ENCODE measurements at places on chromosomes 16 and 17. TPM values are rescaled to one million over a fixed set of nuclear protein-coding genes. Genes with fewer than 3 reads are reported as not detected.

DNA sequence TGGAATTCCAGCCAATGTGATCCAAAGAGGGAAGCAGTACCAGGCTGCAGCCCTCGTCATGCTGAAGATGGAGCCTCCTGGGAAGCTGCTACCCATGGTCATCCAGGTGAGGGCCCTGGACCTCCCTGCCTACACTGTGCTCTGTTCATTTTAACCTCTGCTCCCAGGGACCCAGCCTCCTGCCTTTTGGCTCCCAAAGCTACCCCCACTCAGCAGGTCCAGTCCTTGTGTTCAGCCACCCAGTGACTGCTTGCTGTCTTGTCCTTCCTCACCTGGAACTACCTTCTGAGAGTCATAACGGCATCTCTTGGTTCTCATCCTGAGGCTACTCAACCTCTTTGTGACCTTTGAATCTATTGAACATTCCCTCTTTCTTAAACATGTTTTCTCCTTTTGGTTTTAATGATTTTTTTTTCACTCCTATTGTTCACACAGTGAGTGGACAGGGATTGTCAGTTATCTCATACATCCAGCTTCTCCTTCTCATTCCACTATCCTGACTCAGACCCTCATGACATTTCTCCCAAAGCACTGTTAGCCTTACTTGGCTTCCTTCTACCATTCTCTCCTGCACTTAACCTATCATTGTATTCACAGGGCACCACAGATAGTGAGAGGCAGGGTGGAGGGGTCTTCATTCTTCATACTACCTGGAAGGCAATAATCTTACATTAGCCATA is 53.3 kb downstream of the GOSR1 start:
- DNase-seq: no peak

The MYO15A gene
- 4.1 TPM for polyA plus RNA-seq

DNA sequence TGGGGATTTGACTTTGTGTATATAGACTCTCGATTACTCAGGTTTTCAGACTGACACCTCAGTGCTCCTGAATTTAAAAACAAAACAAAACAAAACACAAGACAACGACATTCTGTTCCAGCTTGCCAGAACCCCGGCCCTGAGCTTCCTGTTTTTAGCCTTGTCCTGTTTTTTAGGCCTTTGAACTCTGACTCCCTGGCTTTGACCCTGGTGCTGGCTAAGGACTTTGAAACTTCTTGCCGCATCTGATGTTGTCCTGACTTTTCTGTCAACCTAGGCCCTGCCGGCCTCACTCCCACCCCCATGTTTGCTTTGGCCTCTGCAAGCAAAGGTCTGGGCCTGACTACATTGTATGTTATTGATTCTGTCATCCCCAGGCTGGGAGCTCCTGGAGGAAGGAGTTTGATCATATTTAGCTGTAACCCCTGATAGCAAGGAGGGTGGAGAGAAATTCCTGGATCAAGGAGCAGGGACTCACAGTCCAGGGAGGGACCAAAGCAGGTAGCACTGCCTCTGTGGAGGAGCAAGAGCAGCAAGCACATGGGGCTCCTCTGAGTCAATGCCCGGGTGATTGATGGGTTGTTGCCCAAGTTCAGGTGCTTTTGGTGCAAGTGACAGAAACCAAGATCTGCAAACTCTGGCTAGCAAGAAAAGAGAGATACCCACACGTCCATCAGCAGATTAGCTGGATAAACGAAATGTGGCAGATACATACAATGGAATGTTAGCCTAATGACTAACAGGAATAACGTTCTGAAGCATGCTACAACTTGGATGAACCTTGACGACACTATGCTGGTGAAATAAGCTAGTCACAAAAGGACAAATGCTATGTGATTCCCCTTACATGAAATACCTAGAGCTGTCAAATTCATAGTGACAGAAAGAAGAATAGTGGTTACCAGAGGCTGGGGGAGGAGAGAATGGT is 7.7 kb downstream of the CCL16 start:
- DNase-seq: no peak

The AKAP10 gene
- polyA plus RNA-seq: 34.9 TPM

DNA sequence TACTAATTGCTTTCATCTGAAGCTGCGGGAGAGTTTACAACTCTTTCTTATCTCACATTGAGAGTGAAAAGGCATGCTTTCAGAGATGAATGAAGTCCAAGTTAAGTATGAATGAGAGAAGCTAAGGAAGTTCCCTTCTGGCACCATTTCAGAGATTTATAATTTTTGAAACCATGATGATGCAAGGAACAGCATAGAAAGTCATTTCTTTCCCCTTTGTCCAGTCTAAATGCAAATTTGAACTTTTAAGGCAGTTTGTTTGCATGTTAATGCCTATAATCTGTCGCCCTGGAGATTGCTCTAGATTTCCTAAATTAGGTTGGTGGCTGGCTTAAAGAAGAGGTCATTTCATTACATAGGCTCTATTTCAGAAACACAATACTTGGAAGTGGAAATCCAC is 594.8 kb upstream of the GOT2 start:
- no peak for DNase-seq

The EVPLL gene
- 0.97 TPM for polyA plus RNA-seq

DNA sequence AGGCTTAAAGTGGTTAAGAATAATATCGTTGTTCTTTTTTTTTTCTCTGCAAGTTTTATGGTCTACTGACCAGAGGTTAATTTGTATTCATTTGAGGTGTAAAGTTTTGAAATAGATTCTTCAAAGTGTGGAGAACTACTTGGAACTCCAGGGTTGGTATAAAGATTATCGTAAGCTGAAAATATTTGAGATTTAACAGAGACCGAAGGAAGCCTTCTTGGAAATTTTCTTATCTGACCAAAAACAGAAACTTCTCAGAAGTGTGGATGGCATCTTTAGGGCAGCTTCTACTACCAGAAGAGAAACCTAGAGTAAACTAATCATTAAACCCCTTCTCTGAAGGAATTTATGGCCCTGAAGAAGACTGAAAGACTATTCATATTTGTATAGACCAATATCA is 206.8 kb upstream of the MON1B start:
- no peak for DNase-seq

DNA sequence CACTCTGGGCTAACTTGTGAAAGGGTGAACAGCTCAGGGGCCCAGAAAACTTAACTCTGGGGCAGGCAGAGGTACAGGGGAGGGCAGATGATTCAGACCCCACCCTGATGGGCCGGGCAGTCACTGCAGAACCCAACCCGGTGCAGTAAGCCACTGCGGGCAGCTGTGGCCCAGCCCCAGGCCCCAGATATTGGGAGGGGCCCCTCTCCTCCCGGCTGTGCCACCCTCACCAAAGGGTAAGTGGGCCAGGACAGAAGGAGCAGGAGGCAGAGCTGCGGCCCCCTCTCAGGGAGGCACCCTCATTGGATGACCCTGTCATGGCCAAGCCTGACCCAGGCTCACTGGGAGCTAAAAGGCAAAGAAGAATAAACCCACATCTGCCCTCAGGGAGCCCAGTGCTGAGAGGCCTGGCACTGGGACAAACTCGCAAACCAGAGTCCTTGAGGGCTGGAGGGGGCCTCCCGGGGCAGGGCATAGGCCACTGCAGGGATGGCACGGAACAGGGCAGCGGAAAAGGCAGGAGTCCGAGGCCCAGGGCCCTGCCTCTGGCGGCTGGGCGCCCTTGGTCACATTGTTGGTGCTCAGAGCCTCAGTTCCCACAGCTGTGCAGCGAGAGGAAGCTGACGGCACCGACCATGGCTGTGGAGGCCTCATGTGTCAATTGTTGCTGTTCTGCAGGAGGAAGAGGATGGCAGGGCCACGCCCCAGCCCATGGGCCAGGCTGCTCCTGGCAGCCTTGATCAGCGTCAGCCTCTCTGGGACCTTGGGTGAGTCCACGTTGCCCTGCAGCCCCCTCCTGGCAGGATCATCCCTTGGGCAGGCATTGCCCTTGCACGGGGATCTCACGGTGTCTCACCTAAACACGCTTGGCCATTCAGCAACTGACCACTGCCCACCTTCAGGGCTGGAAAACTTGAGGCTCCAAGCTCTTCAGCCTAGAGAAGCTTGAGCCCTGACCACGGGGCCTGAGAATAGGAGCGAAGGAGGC is 3.1 kb downstream of the ITGB4 start:
- no peak for DNase-seq

GRCh38 chr17:58330997-58331814 is 2.6 kb upstream of the TSPOAP1 start:
- DNase-seq: no peak

- peak; percentile 1 for DNase-seq
Observed at GRCh38 chr17:10993126-10993525, 155.2 kb upstream of the PIRT start.

The DNAI2 gene
- 0.27 TPM for polyA plus RNA-seq

The RDM1 gene
- 4.3 TPM for polyA plus RNA-seq
